AG20443 (cell line): ENCODE measurements at places on chromosomes 3 and 15.

DNA sequence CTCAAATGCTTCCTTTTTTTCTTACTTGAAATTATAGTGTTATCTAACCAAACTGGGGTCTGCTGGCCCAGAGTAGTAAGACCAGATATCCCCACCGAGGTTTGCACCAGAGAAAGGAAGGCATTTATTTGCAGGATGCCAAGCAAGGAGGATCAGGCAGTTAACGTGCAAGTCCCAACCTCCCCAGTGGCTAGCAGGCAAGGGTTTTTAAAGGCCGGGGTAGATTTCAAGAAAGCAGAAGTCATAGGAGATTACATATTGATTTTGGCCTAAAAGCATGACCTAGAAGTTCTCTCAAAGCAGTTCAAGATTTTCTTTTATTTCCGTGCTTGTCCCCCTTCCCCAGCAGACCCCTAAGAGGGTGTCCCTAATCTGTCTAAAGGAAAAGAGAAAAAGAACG, 32.8 kb upstream of the STRIT1 start:
- no peak for DNase-seq

DNA sequence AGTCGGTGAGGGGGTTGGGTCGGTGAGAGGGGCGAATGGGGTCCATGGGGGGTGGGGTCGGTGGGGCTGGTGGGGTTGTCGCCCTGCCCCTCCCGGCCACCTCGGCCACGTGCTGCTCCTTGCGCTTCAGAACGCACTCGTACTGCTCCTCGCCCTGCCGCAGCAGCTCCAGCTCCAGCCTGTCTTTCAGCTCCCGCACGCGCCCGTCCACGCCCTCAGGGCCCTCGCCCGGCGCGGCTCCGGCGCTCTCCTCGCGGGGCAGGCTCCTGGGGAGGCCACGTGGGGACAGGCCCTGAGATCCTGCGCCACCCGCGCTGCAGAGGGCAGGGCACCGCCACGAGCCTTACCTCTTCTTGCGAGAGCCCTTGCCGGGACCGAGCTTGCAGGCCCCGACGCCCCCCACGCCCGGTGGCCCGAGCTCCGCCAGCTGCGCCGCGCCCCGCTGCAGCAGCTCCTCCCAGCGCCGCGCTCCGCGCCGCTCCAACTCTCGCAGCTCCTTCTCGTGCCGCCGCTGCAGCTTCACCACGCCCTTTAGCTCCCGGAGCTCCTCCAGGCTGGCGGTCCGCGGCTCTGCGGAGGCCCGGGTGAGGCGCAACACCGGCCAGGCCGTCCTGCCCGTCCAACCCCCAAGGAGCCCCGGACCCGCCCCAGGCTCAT, 8.2 kb upstream of the ANKRD63 start:
- peak; percentile 89 for DNase-seq

GRCh38 chr3:16357186-16358121, 92.4 kb downstream of the OXNAD1 start:
- no peak for DNase-seq

GRCh38 chr15:65612616-65612946, 1.6 kb upstream of the INTS14 start:
- no peak for DNase-seq

DNA sequence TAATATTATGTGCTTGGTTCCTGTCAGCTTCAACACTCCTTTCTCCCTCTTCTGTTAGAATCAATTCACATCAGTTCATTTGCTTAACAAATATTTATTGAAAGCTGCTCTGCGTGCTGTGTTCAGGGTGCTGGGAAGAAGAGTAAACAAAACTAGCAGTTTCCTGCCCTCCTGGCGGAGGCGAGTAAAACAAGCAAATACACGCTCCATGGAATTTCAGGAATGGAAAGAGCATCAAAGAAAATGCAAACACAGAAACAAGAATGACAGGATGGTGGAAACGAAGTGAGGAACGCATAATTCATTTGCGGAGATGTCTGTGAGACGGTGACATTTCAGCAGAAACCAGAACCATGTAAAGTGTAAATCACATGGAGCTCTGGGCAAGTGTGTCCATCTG, 49.4 kb upstream of the SPTSSB start:
- no peak for DNase-seq

GRCh38 chr15:98518823-98519561, 129.3 kb upstream of the IGF1R start:
- peak; percentile 88 for DNase-seq

DNA sequence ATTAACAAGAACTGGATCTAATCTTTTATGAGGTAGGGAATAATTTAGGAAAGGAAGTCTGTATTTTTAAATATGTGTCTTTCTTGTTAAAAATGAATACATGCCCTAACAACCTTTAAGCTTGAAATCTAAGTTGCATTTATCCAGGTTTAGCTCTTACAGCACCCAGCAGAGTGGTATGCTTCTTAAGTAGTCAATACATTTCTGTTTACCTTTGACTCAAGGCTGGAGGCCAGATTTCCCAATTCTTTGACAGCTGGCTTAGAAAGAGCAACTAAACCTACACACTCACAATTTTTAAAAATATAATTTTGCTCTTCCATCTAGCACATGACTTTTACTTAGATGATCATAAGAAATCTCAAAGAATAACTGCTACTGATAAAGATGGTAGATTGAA, 148.9 kb downstream of the DPH6 start:
- no peak for DNase-seq

DNA sequence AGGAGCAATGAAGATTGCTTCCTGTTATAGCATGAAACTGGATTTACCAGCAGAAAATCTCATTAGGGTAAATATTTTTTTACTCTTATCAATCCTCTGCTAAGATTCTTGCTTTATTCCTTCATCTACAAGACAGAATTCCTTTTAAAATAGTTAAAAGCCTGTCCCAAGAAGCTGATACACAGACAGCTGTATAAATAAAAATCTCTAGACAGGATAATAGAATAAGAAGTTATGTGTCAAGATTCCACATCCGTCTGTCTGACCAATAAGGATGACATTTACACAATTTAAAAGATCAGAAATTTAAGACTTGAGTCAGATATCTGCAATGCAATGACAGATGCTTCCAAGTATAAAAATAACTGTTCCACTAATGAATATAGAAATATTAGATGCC, 57.6 kb downstream of the SSR3 start:
- DNase-seq: no peak

GRCh38 chr3:42122261-42123011, 31.3 kb downstream of the TRAK1 start:
- DNase-seq: peak; percentile 84

DNA sequence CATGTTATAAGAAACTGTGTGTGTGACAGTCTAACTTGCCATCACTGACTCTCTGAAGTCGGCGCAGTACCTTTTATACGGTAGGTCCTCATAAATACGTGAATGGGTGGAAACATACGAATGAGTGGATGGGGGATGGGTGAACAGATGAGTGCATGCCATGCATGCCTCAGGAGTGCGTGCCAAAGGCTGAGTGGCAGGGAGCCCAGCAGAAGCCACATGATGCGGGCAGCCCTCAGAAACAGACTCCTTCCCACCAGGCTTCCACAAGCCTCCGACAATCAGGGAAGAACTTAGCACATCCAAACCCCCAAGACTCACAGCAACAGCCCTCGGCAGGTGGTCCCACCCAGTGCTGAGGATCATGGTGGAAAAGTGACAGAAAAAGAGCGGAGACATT, 16.7 kb downstream of the HCN4 start:
- peak; percentile 45 for DNase-seq

DNA sequence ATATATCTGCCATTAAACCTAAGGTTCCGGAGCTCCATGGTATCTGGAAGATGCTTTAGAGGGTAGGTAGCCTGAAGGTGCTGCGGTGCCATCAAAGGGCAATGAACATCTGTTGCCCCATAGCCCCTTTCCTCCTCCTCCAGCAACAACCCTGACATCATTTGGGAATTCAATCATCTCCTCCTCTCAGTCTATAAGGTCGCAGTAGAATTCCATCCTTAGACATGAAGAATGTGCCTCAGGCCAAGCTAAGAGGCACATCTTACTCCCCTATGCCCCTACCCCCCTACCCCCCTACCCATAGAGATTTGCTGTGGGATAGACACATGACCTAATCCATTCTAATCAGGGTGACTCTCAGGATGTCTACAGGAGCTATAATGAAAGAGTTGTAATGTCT, 1099.7 kb upstream of the CFAP20DC start:
- no peak for DNase-seq

DNA sequence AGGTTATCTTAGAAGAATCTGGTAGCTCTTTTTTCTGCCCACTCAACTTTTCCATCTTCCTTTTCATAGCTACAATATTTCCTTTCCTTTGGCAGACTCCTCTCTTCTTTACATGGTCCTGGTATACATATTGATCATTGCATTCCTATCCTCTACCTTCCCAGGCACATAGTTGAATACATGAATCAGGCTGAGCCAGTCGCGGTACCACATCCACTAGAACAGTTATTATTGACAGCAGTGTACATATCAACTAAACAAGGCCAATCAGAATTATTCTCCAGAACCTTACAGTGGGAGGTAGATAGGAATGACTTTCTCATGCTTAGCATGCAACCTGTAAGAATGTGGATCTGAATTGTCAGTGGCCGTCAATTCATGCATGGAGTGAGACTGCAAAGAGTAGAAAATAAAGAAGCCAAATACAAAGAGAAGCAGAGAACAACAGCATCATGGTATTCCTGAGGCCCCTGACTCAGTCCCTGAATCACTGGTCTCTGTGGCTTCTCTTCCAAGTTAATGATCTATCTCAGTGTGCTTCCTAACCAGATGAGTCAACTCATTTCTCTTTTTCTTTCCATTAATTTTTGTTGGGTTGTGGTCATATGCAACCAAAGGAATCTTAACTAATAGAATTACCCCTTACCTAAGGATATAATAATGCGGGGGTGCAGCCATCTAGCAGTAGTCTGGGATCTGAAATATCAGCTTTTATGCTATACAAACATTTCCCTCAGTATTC, 60.9 kb upstream of the DCBLD2 start:
- peak; percentile 79 for DNase-seq

DNA sequence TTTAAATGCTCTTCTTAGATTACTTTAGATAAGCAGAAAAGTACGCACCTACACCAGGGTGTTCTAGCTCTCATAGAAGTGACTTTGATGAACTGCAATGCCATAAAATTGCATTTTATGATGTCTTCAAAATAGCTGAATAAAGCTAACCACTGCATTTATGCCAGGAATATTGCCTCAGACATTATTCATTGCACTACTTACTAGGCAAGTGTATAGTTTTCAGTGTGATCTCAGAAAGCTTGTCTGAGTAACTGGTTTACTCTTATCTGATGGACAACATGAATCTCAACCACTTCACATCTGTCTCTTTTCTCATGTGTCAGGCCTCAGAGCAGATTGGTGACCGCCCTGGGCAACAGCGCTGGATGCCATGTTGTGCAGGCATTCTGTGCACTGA, 119.3 kb upstream of the SLC2A2 start:
- no peak for DNase-seq

DNA sequence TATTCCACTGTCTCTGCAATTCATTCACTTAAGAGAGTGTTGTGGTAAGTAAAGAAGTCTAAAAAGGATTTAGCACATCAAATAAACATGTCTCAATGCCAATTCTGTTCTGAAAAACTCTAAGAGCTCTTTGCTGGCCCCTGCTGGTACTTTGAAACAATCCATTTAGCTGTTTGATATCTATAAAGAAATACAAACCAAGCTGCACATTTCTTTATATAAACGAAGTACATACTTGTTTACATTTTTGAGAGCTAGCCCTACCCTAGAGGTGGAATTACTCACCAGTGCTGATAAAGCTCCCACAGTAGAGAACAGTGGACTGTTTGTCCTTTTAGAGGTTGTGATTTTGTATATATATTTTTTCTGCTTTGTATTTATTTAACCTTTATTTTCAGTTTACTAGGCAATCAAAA, 75.5 kb downstream of the NEDD4 start:
- peak; percentile 41 for DNase-seq

- peak; percentile 20 for DNase-seq
Observed at GRCh38 chr15:78415284-78415683, 22.7 kb upstream of the IREB2 start.

GRCh38 chr15:23038726-23039142, 635 bp downstream of the TUBGCP5 start:
- no peak for DNase-seq

- peak; percentile 70 for DNase-seq
Observed at GRCh38 chr3:14598143-14598569, 53.4 kb upstream of the CCDC174 start.
